ENCODE measurements at places on chromosomes 2 and 18.

DNA sequence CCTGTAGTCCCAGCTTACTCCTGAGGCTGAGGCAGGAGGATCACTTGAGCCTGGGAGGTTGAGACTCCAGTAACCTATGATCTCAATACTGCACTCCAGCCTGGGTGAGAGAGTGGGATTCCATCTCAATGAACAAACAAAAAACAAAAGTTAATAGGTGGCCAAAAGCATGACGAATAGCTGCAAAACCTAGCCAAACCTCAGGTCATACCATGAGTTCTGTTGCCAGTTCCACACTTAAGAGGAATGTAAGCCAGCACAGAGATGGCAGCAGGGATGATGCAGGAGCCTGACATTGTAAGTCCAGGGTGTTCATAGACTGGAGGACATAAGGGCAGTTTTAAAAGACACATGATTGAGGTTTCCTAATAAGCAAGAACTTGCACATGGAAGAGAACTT is 55.3 kb upstream of the RMDN2 start:
- DNase-seq, result no peak

DNA sequence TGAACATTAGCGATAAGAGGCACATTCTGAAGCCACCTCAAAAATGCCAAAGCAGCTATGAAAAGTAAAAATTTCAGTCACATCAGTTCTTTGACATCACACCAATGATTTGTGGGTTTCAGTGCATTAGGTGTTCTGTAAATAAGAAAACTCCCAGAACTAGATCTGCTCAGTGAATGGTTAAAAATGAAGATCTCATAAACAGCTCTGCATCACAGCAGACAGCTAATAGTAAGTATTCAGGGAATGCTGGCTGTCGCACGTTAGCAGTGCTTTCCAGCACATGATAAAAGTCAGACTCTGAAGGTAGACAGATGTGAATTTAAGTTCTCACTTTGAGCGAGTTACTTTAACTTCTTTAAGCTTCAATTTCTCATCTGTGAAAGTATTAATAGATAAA is 154.9 kb downstream of the SATB2 start:
- no peak for DNase-seq

DNA sequence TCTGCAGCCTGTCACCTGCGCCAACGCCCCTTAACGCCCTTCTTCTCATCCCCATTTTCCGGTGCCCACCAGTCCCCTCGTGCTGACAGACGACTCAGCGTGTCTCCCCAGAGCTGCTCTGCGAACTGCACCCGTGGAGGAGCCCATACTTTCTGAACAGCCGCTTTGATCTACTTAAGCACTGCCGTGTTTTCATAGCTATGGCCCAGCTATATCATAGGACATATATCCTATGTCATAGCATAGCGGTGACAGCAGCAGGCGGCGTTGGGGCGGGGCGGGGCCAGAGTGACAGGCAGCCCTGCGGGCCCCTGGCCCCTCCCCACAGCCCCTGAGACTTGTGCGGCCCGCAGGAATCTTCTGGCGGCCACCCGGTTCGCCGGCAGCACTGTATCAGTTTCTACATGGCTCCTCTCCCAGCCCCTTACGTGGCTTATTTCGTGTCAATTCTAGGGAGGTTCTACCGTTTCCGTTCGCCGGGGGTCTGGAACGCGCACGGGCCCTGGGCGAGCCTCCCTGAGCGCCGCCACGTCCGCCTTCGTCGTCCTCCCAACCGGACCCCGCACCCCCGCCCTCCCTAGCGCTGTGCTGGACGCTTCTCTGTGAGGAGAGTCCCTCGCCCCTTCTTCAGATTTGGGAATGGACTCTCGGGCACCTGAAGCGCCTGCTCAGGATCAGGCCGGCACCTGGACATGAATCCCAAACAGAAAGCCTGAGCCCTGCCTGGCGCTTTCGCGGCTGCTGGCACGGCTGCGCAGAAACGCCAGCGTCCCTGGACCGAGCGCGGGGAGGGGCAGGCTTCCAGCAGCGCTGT is 35.4 kb downstream of the PTPN18 start:
- DNase-seq, result peak; percentile 40

DNA sequence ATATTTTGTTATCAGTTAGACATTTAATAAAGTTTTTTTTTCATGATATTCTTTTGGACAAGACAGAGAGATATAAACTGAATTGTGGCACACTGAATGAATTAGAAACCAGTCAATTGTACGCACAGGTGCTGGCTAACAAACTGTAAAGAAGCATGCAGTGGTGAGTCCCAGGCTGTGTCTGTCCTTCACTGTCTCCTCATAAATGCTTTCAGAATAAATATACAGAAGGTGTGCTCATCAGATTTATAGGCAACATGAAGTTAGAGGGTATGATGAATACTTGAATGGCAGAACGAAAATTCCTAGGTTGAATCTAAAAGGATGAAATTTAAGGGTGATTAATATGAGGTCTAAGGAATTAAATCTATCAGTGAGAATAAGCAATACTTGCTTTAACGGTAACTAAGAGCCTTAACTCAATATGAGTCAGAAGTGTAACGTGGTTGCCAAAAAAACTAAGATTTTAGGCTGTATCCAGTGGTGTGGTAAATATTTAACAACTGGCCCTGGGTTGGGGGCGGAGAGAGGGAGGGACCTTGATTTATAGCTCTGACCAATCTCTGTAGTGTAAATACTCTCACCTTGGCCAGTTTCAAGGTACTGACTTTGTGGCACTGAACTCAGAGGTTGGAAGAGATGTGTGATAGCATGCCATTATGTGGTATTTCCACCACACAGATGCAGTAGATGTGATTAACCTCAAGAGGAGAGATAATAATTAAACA is 41.9 kb upstream of the AAK1 start:
- DNase-seq, result no peak

GRCh38 chr2:240224676-240225075 is 84.2 kb upstream of the OTOS start:
- DNase-seq, result no peak
